Hippocampal formation (tissue), 2 donors: ENCODE measurements at places on chromosomes 12 and 14.

GRCh38 chr12:84785951-84786350 is 126.6 kb downstream of the SLC6A15 start:
- DNase-seq = no peak

DNA sequence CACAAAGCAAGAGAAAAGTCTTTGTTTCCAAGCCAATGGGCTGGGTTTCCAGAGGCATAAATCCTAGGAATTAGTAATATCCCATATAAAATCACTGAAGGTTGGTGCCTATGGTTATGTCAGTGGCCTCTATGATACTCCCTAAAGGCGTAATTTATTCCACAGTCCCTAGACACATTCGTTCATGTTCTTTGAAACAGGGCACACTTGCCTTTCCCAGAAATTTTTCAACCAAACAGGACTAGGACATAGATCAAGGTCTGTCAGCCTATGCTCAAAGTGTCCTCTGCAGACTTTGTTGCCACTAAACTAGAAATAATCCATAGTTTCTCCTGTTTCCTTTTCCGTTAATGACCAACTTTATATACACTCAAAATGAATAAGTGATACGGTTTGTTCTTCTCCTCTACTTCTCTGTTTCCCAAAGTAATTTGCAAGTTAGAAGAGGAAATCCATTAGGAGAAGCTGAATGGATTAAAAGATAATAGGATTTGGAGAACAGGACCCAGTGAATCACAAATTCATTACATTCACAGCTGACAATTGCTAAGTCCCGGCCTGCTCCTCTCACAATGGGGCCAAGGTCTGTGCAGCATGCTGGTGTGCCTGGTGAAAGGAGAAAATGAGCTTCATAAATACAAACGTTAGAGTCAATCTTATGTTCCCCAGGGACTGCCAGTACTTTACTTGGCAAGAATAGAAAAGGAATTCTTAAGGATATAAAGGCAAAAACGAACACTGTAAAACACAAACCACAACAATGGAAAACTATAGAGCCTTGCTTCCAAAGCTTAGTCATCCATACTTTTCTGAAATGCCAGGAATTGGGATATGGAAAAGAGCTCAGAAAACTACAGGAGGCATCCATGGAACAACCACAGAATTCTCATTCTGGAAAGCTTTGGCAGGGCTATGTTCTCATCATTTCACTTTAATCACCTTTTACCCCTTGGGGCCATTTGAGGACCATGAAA is 966.2 kb downstream of the NRXN3 start:
- DNase-seq = no peak

GRCh38 chr14:93007225-93007997 is 84.5 kb downstream of the CHGA start:
- no peak for DNase-seq

- DNase-seq = no peak
Observed at GRCh38 chr14:96574171-96574632, 72.0 kb downstream of the PAPOLA start.
